ENCODE measurements at places on chromosomes 1 and 21.

DNA sequence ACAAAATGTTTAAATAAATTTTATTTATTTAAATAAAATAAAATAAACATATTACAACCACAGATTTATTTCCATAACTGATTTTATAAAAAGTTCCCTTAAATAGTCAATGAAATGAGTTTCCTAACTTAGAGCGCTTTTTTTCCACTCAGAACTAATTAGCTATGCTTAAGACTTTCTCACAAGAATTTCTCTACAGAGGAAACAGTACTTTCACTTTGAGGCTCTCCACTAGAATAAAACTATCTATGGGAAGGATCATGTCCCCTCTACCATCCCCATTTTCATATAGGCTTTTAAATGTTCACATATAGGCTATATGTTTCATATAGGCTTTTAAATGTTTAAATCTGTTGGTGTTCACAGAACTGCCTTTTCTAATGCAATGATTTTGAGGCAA is 40.0 kb upstream of the DPH5 start:
- no peak for DNase-seq

DNA sequence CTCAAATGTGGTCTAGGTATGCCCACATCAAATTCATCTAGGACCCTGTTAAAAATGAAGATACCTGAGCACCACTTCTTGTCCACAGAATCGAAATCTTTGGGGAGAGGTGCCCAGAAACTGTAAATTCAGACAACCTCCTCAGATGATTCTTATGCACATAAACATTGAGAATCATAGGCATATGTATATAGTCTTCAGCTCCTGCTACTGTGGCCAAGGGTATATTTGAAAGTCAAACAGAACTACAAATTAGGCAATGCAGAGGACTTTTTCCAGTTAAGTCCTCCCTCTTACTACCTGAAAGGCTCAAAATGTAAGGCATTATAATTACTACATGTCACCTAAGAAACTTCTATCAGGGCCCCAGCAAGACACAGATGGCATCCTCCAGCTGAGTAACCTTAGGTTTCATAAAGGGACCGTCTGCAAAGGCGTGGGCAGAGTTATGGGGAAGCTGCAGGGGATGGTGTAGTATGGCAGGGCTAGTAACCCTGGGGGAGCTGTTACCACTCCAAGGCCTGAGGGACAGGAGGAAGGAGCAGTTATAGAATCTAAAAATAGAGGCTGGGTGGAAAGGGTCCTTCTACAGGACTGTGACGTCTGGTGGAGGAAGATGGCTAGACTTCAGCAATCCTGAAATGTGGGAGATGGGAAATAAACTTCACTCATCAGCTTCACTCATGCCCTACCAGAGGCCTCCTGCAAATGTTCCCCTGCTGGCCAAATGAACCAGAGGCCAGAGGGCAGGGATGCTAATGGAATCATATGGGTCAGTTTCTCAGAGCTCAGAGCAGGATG is 46.3 kb downstream of the DAB1 start:
- DNase-seq, result no peak

GRCh38 chr1:226549094-226549936 is 751 bp downstream of the STUM start:
- no peak for DNase-seq

DNA sequence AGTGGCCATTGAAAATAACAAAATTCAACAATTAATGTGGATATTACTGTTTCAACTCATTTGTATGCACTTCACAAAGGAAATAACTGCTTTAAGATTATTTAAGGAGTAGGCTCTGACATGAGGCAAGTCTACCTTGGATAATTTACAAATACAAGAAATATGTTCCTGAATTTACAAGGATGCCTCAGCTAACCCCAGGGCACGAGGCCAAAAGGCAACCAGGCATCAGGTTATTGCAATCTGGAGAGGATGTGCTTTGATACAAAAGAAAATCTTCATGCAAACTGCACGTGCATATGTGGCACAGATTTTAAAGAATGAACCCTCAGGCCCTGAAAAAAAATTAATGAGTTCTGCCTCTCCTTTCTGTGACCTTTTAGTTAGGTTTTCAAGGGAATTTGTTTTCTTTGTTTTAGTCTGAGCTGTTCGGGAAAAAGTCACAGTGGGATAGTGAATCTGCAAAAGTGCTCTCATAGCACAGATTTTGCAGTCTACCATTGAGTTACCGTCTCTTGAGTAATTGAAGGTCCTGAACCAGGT is 1304.2 kb upstream of the ADGRL4 start:
- DNase-seq, result no peak

- DNase-seq, result no peak
Measured at GRCh38 chr1:82819234-82819633, 1018.5 kb downstream of the ADGRL2 start.
